Tongue (tissue), 3 donors: ENCODE measurements at places on chromosomes 1 and 21. TPM values are rescaled to one million over a fixed set of nuclear protein-coding genes. Genes with fewer than 3 reads are reported as not detected.

The C1orf87 gene
- 0.51 TPM for total RNA-seq

The SPRR1A gene
- total RNA-seq = not detected

The GJA4 gene
- 25.8 TPM for total RNA-seq

- peak; percentile 33 for DNase-seq
Measured at GRCh38 chr1:26530895-26531598, 1.5 kb downstream of the RPS6KA1 start.

GRCh38 chr21:42858957-42859890 lies 20.1 kb downstream of the WDR4 start:
- no peak for DNase-seq

- DNase-seq = no peak
Measured at GRCh38 chr1:173900992-173901391, 16.1 kb downstream of the SERPINC1 start.

DNA sequence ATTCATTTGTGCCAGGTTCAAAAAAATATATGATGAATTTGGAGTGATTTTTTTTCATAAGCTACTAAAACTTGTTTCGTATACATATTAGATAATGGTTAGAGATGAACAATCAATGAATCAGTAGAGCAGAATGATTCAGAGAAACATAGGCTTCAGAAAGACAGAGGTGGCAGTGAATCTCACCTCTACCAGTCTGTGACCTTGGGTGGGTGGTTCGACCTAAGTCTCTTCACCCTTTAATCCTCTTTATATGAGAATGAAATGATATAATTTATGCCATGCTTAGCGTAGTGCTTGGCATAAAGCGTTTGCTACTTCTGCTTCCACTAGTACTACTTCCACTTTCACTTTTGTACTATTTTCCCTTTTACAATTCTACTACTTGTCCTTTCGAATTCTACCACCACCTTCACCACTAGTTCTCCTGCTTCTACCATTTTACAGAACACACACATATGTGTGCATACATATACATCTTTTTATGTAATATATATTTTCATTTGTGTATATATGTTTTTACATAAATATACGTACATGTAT lies 45.1 kb downstream of the FYB2 start:
- no peak for DNase-seq

GRCh38 chr21:29053656-29054055 lies 19.8 kb downstream of the CCT8 start:
- no peak for DNase-seq

GRCh38 chr1:227958617-227959324 lies 11.0 kb upstream of the WNT9A start:
- DNase-seq = no peak

GRCh38 chr1:7089497-7089896 lies 304.2 kb downstream of the CAMTA1 start:
- DNase-seq = no peak

GRCh38 chr1:75632350-75632949 lies 21.5 kb upstream of the SLC44A5 start:
- peak; percentile 52 for DNase-seq

DNA sequence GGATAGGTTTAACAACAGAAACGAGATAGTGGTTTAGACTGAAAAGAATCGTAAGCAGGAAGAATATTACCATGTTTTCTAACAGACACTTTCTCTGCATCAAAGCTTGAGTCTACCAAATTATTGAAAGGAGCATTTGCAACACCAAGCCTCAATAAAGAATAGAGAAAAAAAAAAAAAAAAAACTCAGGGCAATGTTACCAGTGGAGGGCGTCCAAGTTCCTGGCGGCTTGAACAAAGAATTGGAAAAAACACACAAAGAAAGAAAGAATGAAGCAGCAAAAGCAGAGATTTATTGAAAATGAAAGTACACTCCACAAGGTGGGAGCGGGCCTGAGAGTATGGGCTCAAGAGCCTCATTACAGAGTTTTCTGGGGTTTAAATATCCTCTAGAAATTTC lies 686.5 kb upstream of the ADGRL2 start:
- no peak for DNase-seq
